ENCODE measurements at places on chromosomes 12 and 14.
A peak's percentile ranks its signal among the peaks of the same experiment; 100 is the strongest.

DNA sequence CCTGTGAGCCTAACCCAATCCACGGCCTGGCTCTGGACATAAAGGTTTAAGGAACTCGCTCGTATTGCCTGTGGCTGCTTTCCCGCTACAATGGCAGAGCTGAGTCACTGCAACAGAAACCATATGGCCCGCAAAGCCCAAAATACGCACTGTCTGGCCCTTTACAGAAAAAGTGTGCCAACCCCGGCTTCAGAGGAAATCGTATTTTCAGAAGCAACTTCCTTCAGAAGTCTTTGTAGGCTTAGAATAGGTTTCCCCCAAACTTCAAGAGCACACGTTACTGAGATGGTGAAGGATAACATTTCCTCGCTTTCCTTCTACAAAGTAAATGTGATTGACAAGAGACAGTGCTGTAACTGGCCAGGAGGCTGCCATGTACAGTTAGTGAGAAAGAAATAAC, 34.8 kb upstream of the TESC start:
- H3K27ac ChIP-seq = no peak overlapping the region
- DNase-seq = no peak
- H3K27me3 ChIP-seq = no peaks in the 10 kb centered on the region
- no peaks in the 10 kb centered on the region for H3K4me1 ChIP-seq

DNA sequence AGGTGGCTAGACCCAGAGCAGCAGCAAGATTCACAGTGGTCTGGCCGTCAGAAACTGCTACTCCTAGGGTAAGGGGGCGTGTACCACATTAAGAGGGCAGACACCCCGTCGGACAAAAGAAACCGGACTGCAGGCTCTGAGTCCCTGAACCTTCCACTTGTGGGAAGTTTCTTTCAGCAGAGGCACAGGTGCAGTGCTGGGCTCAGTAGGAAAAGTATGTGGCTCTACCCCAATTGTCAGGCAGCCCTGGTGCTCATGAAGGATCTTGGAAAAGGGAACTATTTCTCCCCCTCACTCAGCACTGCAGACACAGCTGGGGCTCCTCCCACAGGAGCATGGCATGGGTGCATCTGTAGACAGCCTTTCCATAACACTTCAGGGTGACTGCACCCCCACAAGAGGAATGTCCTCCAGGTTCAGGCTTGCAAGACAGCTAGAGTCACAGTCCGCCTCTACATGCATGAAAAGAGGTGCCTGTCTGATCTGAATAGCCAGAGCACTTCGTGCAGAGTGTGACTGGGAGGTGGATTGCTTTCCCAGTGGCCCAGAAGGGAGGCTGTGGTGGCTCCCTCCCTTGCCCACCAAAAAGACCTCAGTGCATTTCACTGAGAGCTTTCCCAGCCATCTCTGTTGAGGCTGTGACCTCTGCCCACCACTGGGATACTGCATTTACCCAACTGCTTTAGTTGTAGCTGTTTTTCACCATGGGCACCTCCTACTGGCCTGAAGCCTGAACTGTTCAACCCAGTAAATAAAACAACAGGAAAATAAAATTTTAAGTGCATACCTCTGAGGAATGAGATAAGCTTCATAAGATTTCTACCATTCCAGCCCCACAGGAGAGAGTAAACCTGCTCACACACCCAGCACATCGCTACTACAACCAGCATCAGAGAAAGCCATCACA, 14.2 kb downstream of the CEP128 start:
- H3K4me1 ChIP-seq = no peaks in the 10 kb centered on the region
- no peak overlapping the region for H3K4me3 ChIP-seq

DNA sequence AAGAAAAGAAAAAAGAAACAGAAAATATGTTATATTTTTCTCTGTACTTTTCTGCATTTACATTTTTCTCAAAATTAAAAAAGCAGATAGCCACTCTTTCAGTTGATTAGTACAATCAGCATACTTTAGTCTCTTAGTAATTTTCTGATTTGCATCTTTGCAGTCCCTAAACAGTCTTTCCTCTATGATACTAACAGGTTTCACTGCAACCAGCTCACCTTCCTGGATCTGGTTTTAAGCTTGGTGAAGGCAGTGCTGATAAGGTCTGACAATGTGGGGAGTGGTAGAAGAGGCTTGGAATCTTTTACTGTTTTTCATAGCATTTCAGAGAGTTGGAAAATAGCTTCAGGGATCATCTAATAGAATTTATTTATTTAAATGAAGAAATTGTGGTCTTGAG, 457.6 kb downstream of the ZFP36L1 start:
- no peak for DNase-seq
- H3K36me3 ChIP-seq = no peaks in the 10 kb centered on the region
- no peak overlapping the region for H3K27ac ChIP-seq
- H3K27me3 ChIP-seq = no peaks in the 10 kb centered on the region
- no peaks in the 10 kb centered on the region for H3K4me1 ChIP-seq
- no peak overlapping the region for H3K4me3 ChIP-seq

GRCh38 chr12:52327830-52328500, 6.8 kb upstream of the KRT83 start:
- DNase-seq = no peak
- no peaks in the 10 kb centered on the region for H3K27me3 ChIP-seq
- no peaks in the 10 kb centered on the region for H3K36me3 ChIP-seq
- H3K4me1 ChIP-seq = no peaks in the 10 kb centered on the region

DNA sequence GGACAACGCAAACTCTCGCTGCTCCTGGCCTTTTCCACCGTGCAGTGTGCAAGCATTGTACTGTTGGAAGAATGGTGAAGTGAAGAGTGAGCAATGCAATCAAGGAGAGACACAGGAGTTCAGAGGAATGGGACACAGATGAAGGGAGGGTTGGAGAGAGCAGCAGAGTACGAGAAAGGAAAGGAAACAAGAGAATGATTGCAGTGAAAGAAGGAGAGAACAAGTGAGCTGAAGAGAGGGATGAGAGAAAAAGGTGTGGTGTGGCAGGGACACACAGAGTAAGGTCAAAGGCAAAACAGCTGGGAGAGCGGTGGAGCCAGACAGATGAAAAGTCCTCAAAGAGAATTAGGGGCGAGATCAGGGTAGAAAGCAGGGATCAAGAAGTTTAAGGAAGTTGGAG, 13.0 kb downstream of the CACNB3 start:
- H3K4me3 ChIP-seq = no peak overlapping the region
- H3K4me1 ChIP-seq = no peaks in the 10 kb centered on the region
- H3K36me3 ChIP-seq = peaks cover 7% of the 10 kb centered on the region
- DNase-seq = no peak
- H3K27ac ChIP-seq = no peak overlapping the region
- H3K27me3 ChIP-seq = no peaks in the 10 kb centered on the region

DNA sequence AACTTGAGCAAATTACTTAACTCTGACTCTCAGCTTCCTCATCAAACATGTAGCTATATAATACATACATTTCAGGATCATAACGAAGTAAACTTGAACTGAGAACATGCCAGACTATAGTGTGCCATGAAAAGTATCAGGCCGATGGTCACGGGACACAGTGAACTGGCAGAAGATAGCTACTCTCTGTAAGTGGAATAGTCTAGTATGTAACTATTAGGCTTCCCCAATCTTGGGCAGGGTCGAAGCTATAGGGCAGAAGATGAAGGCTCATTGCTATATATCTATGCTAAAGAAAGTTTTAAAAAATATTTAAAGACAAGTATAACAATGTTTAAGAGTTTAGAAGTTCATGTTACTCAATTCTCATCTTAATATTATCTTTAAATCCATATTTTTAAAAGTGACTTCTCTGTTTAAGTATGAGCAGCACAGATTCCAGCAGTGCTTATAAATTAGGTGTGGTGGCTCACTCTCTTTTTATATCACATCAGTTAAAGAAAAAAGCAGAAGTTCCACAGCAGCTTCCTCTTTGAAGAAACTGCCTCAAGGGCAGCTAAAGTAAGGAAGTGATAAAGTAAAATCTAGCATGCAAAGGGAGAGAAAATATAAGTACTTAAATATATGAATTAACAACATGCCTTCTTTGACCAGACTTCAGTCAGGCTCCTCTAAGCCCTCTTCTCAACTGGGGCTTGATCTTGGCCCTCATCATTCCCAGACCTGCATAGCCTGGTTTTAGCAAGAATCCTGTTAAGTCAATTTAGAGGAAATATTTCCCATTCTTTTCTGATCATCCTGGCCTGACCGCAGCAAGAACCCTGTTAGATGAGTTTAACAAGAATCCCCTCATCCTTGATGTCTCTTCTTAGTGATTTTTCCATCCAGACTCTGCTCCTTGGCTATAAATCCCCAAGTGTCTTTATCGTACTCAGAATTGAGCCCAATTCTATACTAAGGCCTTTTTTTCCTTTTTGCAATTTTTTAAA, 8.4 kb upstream of the GLIPR1 start:
- no peaks in the 10 kb centered on the region for H3K27me3 ChIP-seq
- H3K4me3 ChIP-seq = no peak overlapping the region
- no peak for DNase-seq

DNA sequence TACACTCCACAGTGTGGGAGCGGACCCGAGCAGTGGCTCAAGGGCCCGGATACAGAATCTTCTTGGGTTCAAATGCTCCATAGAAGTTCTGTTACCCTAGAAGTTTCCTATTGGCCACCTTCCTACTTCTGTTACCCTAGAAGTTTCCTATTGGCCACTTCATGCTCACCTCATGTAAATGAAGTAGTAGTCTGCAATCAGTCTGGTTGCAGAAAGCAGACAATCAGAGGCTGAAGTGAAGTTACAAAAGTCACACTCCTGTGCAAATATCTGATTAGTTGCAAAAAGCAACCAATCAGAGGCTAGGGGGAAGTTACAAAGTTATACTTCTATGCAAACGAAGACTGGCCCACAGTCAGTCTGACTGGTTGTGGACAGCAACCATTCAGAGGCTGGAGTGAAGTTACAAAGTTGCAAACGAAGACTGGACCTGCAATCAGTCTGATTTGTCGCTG, 77.8 kb upstream of the CPNE8 start:
- peak overlapping the region; percentile 2 for H3K4me3 ChIP-seq
- no peaks in the 10 kb centered on the region for H3K36me3 ChIP-seq
- no peak for DNase-seq
- H3K27me3 ChIP-seq = no peaks in the 10 kb centered on the region
- no peaks in the 10 kb centered on the region for H3K4me1 ChIP-seq
- no peak overlapping the region for H3K27ac ChIP-seq

- H3K4me3 ChIP-seq = no peak overlapping the region
- DNase-seq = no peak
- H3K27me3 ChIP-seq = no peaks in the 10 kb centered on the region
These were observed 215.0 kb downstream of the BMP4 start for GRCh38 chr14:53741479-53742232.

DNA sequence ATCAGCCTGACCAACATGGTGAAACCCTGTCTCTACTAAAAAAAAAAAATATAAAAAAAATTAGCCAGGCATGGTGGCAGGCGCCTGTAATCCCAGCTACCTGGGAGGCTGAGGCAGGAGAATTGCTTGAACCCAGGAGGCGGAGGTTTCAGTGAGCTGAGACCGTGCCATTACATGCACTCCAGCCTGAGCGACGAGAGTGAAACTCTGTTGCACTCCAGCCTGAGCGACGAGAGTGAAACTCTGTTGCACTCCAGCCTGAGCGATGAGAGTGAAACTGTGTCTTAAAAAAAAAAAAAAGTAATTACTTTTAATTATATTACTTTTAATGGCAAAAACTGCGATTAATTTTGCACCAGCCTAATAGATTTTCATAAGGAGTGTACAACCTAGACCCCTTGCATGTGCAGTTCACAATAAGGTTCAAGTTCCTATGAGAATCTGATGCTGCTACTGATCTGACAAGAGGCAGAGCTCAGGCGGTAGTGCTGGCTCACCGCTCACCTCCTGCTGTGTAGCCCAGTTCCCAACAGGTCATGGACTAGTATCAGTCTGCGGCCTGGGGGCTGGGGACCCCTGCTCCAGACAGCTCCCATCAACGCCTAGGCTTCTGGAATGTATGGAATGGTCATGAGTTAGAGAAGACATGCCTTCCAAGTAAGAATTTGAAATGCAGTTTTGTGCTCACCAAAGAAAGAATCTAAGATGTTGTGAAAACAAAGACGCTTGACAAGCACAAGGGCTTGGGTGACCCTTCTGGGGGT, 10.1 kb downstream of the LTB4R start:
- no peaks in the 10 kb centered on the region for H3K27me3 ChIP-seq
- DNase-seq = no peak
- no peak overlapping the region for H3K4me3 ChIP-seq
- H3K36me3 ChIP-seq = no peaks in the 10 kb centered on the region

DNA sequence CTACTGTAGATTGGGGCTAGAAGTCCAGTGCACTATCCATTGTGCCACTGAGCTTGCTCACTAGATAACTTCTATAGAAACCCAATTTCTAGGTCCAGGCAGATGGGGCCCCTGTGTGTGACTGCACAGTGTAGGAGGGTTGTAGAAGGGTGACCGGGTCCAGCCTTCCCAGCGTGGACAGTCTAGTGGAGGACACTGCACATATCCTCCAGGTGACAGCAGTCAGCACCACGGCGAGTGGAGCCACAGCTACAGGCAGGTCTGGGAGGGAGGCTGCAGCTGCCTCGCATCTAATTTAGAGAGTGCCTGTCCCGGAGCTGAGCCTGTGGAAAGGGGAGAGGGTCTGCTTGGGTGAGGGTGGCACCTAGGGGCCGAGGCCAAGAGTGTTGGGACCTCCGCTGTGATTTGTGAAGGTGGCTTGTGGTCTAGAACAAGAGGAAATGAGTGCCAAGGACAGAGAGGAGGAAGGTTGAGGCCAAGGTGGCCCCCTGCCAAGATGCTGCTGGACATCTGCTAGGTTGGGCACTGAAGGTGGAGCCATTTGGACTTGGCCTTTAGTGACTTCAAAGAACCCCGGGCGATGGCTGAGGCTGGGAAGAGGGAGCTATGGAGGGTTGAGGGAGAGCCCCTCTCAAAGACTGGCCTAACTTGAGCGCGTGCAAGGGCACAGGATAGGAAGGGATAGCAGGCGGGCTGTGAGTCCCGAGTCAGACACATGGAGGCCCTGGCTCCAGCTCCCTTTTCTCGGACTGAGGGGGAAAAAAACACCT, 46.0 kb upstream of the TRAF3 start:
- H3K27ac ChIP-seq = no peak overlapping the region
- no peaks in the 10 kb centered on the region for H3K36me3 ChIP-seq
- no peak for DNase-seq

- no peak overlapping the region for H3K4me3 ChIP-seq
- no peak for DNase-seq
- H3K36me3 ChIP-seq = no peaks in the 10 kb centered on the region
- no peaks in the 10 kb centered on the region for H3K27me3 ChIP-seq
- no peaks in the 10 kb centered on the region for H3K4me1 ChIP-seq
These were observed 28.0 kb upstream of the NCOR2 start for GRCh38 chr12:124595444-124595843.

DNA sequence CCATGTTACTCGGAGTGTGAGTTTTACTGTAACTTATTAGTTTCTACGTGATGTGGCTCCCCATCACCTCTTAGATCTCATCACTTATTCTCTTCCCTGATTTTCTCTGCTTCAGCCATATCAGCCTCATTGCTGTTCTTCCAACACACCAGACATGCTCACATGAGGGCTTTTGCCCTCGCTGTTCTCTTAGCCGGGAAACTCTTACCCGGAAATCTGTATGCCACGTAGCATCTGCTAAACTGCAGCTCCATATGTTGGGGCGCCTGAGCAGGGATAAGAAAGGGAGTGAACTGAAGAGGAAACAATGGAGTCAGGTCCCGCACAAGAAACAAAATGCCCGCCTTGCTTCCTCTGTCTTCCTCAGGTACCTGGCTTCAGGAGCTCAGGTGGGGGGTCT, 16.6 kb downstream of the SMUG1 start:
- H3K4me3 ChIP-seq = no peak overlapping the region
- H3K27ac ChIP-seq = no peak overlapping the region
- H3K27me3 ChIP-seq = no peaks in the 10 kb centered on the region
- no peaks in the 10 kb centered on the region for H3K36me3 ChIP-seq
- no peak for DNase-seq

- no peaks in the 10 kb centered on the region for H3K4me1 ChIP-seq
- DNase-seq = no peak
- peak overlapping the region; percentile 73 for H3K27ac ChIP-seq
- no peaks in the 10 kb centered on the region for H3K27me3 ChIP-seq
- no peaks in the 10 kb centered on the region for H3K36me3 ChIP-seq
- no peak overlapping the region for H3K4me3 ChIP-seq
These were observed 47.2 kb downstream of the SMUG1 start for GRCh38 chr12:54141431-54142113.

Measured in breast epithelium (tissue), 4 donors.